ENCODE measurements at places on chromosomes 11 and 22.

DNA sequence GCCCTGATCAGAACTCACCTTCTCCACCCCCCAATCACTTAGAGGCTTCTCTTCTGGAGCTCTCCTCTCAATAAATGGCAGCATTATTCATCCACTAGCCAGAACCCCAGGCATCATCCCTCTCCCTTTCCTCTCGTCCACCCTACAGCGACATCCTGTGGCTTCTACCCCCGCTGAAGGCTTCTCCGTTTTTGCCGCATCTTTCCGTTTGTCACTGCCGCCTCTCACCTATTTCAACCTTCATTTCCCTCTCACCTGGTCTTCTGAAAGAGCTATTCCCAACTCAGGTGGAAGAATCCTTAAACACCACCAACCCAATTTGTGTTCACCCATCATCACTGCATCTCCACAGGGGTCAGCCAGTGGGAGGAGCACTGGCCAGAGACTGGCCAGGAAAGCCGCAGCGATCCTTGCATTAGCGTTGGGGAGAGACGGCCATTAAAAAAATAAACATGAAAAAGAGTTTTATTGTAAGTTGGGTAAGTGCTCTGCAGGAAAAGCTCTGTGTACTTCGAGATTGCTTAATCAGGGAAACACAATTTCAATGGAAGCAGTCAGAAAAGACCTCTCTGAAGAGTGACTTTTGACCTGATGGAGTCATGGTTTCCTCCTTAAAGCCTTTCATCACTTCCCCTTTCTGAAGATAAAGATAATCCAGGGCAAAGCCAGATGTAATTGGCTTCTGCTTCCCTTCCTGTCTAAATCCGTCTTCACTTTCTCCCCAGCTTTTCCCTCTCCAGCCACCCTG lies 36.7 kb downstream of the SPATA19 start:
- DNase-seq: no peak

DNA sequence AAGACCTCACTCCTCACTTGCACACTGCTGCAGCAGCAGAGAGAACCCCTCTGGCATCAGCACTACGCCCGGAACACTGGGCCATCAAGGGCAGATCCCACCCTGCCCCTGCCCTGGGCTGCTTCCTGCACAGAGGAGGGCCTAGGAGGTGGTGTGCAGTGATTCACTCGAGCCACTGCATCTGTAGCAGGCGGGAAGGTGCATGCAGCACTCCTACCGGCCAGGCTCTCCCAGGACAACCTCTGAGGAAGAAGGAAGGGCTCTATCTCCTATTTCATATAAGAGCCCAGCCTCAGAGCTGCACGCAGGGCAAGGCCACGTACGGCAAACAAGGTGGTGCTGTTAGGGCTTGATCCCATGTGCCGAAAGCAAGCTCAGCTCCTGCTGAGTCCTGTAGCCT lies 14.2 kb downstream of the RANGAP1 start:
- DNase-seq: no peak

DNA sequence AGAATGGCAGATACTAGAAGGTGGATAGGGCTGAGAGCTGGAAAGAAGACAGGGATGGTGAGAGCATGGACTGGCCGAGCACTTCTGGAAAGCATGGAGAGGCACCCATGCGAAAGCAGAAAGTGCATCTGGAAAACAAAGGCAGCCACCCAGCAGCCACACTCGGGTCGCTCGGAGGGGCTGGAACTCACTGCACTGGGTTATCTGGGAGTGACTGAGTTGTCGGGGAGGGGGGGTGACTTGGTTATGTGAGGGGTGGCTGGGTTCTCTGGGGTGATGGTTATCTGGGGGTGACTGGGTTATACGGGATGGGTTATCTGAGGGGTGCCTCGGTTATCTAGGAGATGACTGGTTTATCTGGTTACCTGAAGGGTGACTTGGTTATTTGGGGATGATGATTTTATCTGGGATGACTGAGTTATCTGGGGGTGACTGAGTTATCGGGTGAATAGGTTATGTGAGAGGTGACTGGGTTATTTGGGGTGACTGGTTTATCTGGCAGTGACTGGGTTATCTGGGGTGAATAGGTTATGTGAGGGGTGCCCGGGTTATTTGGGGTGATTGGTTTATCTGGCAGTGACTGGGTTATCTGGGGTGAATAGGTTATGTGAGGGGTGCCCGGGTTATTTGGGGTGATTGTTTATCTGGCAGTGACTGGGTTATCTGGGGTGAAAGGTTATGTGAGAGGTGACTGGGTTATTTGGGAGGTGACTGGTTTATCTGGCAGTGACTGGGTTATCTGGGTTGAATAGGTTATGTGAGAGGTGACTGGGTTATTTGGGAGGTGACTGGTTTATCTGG lies 2.6 kb upstream of the PANX2 start:
- DNase-seq: no peak

GRCh38 chr11:19201737-19202605 lies at the start of gene CSRP3:
Gene CSRP3 (minus strand): TSS chr11:19201983. CDS start chr11:19192448, 9,535 bp downstream.
- no peak for DNase-seq

DNA sequence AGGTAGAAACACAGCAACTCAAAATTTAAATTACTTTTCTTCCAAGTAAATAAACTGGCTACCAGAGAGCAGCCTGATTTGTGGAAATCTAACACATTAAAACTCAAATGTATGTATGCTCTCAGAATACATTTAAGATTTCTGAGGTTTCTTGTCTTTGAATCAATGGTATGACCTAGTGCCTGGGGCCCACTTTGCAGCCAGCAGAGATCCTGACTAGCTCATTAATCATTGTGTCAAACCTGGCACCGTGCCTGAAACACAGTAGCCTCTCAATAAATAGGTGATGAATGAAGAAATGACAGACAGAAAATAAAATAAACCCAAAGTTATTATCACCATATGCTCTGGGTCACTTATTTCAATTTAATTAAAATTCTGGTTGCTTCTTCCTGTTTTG lies 176.2 kb upstream of the FAT3 start:
- no peak for DNase-seq

- no peak for DNase-seq
Observed at GRCh38 chr11:70290361-70291065, 20.0 kb downstream of the PPFIA1 start.

DNA sequence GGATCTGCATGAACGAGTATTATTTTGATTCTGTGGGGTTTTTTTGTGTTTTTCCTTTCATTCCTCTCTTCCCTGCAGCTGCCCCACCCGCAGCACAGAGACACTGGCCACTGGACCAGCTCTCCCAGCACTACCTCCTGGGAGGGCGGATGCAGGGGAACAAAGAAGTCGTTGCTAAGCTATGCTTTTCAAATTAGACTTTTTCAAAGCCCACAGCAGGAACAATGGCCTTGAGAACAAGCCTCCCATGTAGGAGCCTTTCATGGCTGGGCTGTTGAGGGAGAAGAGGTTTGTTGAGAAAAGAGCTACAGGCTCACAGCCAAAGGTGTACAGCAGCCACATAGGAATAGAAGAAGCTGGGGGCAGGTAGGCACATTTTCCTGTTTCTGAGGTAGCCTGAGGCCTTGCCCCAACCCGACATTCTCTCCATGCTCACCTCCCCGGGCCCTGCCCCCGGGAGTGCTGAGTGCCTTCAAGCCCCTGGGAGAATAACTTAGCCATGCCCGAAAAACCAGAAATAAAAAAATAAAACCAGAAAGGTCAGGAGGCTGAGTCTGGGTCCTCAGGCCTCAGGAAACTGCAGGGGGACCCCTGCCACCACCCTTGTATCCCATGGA lies 20.5 kb upstream of the SYT12 start:
- DNase-seq: no peak

DNA sequence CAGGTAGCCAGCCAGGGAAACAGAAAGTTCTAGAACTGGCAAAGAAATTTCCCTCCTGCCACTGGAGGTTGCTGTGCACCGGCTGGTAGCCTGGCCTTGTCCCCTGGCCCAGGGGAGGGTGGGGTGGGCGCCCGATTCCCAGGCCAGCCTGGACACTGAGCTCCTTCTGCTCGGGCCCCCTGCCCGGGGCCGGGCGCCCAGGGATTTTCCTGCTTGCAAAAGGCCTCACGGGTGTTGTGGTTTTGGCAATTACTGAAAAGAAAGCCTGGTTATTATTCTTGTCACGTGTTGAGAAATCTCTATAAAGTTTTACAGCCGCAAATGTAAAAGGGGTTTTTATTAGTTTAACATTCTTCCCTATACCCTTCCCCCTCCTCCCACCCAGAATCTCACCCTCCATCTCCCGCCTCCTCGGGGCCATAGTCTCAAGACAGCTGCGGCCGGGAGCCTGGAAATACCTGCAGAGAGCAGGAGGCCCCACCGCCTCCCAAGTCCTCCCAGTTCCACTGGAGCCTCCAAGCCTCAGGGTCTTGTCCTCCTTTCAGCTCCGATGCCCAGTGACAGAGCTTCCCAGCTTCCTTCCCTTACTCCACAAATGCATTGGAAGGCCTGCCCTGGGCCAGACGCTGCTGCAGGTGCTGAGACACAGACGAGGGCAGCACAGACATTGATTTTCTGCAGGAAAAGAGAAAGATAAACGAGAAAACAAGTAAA lies 1515.6 kb downstream of the TBC1D22A start:
- no peak for DNase-seq

- DNase-seq: no peak
Observed at GRCh38 chr11:43555816-43556611, 124.5 kb upstream of the HSD17B12 start.

- no peak for DNase-seq
Observed at GRCh38 chr11:45234306-45235006, 51.7 kb downstream of the SYT13 start.
